ENCODE measurements at places on chromosomes 6 and 20.

GRCh38 chr20:1005452-1006027 is 3.4 kb upstream of the RSPO4 start:
- peak; percentile 66 for DNase-seq

DNA sequence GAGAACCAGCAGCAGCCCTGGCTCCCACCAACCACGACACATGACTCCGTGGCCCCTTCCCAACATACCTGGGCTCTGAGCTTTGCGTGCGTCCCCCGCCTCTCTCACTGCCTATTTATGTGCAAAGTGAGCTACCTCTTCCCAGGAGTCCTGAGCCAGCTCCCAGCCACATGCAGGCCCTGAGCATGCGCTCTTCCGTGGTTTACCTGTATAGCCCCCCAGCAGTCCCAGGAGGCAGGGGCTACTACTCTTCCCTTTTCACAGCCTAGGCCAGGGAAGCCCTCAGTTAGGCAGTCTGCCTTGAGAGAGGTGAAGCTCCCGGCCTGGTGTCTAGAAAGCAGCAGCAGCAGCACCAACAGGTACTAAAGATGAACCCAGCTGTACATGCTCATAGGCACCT is 114.8 kb upstream of the CDYL start:
- DNase-seq, result no peak

- no peak for DNase-seq
These were observed 438.7 kb downstream of the BCKDHB start for GRCh38 chr6:80544976-80545722.

DNA sequence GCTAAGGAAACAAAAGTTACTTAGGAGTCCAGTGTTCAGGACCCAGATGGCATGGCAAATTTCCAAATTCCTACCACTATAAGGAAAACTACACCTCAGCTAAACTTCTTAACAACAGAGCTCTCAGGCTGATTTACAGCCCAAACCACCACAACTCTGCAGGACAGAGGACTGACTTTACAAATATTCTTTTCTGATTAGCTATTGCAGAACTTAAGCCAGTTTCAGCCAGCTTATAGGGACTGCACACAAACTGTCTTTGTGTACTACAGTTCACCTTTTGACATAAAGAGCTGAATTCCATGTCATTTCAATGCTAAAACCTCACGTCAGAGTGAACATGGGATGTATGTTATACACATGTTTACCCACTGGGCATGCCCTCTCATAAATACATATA is 305.4 kb downstream of the KHDRBS2 start:
- no peak for DNase-seq

GRCh38 chr20:41570557-41570956 is 47.6 kb downstream of the CHD6 start:
- no peak for DNase-seq

GRCh38 chr20:10634211-10634610 is 39.6 kb downstream of the JAG1 start:
- no peak for DNase-seq

DNA sequence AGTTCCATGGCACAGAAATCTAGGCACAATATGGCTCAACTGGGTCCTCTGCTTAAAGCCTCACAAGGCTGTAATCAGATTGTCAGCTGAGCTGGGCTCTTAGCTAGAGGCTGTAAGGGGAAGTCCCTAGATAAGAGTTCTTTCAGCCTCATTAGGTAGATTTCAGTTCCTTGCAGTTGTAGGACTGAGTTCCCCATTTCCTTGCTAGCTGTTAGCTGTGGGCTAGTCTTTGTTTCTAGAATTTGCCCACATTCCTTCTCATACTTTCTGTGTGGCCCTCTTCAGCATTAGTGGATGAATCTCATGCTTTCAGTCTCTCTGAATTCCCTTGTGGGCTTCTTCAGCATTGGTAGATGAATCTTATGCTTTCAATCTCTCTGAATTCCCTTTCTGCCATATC is 71.0 kb upstream of the MRAP2 start:
- no peak for DNase-seq

- no peak for DNase-seq
These were observed 25.1 kb upstream of the TAF8 start for GRCh38 chr6:42025066-42025844.

DNA sequence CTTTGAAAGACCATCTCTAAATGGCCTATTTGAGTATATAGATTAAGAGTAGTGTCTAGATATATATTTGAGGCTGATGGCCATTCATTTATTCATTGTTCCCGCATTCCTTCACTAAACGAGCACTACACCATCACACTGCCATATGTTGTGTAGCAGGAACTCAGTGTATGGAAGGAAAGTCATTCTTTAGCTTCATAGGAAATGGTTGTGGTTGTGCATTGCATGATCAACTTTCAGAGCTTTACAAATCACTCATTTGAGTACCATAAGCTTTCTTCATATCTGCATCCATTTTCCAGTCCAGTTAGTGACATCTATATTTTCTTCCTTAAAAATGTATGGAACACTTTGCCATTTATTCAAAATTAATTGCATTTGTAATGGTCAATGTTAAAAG is 97.9 kb downstream of the ARID1B start:
- DNase-seq, result no peak

GRCh38 chr6:27406085-27406484 is 17.5 kb downstream of the ZNF391 start:
- DNase-seq, result no peak

- DNase-seq, result peak; percentile 58
These were observed 46.2 kb downstream of the SLC22A23 start for GRCh38 chr6:3410385-3411360.

DNA sequence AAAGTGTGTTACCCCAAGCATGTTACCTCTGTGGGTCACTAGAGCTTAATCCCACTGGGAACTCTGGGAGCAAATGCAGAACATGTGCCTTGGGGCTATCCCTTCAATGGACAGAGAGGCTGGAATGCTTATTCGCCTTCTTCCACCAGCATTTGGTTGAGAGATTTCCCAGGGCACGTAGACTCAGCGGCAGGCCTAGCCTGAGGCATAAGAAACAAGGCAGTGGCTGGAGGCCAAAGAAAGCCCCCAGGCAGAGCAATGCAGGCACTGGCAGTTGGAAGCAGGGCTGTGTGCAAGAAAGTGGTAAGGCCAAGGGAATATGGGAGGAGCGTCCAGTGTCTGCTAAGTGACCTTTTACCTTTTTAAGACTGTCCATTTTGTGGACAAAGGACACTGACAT is 114.0 kb upstream of the FLRT3 start:
- no peak for DNase-seq

- DNase-seq, result no peak
These were observed 39.7 kb downstream of the TAF4 start for GRCh38 chr20:62025832-62026563.

DNA sequence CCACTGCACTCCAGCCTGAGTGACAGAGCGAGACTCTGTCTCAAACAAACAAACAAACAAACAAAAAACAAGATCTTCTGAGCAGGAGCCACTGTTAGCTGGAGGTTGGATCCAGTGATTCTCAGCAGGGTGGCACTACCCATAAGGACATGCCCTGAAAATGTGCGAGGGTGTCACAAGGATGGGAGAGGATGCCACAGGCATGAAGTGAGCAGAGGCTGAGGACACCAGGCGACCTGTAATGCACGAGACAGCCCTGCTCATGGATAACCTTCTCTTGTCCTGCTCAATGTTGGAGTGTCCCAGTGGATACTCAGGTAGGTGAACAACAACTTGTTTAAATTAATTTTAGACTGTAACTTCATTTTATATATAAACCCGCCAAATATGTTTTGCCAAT is 76.8 kb downstream of the KCNB1 start:
- DNase-seq, result no peak

DNA sequence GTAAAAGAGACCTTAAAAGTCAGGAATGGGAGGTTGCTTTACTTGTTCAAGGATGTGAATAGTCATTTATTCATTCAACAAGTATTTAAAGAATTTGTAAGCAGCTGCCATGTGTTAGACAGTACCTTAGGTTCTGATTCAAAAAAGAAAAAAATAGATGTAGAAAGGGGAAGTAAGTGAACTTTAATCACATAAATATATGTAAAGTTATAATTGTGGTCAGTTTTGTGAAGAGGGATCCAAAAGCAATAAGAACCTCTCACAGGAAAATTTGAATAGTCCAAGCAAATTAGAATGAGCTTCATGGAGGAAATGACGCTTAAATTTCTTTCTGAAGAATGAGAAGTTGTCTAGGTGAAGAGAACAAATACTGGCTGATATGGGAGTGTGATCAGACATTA is 596.1 kb upstream of the CITED2 start:
- DNase-seq, result no peak
